ENCODE measurements at places on chromosomes 12 and 14.
A peak's percentile ranks its signal among the peaks of the same experiment; 100 is the strongest.

DNA sequence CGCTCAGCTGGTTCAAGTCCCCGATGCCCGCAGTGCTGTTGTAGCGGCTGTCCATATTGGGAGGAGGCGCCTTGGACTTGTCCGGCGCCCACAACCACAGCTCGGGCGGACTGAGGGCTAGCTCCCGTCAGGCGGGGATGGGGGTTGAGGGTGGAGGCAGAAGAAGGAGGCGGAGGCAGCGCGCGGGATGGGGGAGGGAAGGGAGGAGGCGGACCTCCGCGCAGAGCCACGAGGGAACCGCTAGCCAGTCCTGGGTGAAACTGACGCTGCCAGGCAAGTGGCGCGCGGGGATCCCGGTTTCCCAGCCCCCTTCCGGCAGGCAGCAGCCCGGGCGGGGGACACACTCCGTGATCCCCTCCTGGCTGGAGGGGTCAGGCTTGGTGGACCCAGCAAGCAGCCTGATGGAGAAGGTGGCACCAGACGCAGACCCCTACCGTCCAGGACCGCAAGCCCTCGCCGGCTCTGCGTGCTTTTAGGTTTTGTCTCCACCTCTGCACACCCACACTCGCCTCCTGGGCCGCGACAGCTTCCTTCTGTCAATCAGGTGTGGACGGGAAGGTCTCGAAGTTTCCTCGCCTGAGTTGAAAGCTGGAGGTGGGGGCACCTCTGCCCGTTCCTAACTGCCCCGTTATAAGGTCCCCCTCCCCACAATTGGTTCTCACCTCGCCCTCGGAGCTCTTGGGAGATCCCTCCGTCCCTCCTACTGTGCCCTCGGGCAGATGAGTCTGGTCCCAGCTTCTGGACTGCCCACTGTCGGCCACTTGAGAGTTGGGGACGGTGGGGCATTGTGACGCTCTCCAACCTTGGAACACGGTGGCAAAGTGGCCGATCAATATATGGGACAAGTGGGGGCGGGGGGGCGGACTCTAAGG lies at the start of gene CPNE8:
CPNE8 (minus strand) TSS at position 112 of the 872 bp plus-strand sequence; CDS start at position 55, 57 bp downstream.
- DNase-seq, result peak; percentile 65

GRCh38 chr12:20268121-20268732 lies 100.1 kb upstream of the PDE3A start:
- DNase-seq, result no peak

GRCh38 chr12:109932878-109933503 lies 32.9 kb downstream of the TCHP start:
- DNase-seq, result no peak

- no peak for DNase-seq
These were observed 9.5 kb upstream of the RAB35 start for GRCh38 chr12:120125792-120126634.

GRCh38 chr12:27852742-27853141 lies 72.7 kb upstream of the MANSC4 start:
- no peak for DNase-seq

- DNase-seq, result no peak
These were observed 11.7 kb downstream of the CINP start for GRCh38 chr14:102351023-102351422.

- DNase-seq, result peak; percentile 85
These were observed 466.9 kb downstream of the FUT8 start for GRCh38 chr14:65879248-65880009.

- DNase-seq, result peak; percentile 69
These were observed 11.6 kb upstream of the GXYLT1 start for GRCh38 chr12:42156232-42156631.

- DNase-seq, result peak; percentile 76
These were observed 595 bp upstream of the METAP2 start for GRCh38 chr12:95473231-95473883.

DNA sequence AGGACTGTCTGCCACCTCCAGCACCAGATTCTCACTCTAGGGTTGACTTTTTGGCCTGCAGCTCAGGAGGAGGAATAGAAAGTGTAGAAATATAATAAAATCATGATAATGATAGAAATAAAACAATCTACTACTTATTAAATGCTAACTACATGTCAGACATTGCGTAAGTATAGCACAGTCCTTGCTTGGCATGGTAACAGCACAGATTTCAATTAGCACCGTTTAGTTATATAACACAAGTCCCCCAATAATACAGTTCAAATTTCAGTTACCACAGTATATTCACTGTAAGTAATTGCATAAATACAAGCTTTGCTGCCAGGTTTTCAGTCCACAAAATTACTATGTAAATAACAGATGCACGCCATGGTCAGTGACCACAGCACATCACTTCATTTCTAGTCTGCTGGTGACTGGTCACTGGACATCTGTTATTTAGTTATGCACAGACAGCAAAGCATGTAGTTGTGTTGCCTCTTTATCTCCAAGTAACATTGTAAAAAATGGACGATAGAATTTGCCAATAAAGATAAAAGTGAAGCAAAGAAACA lies 6.5 kb upstream of the GLT8D2 start:
- no peak for DNase-seq

GRCh38 chr12:41992022-41992421 lies 152.7 kb downstream of the GXYLT1 start:
- DNase-seq, result peak; percentile 92

DNA sequence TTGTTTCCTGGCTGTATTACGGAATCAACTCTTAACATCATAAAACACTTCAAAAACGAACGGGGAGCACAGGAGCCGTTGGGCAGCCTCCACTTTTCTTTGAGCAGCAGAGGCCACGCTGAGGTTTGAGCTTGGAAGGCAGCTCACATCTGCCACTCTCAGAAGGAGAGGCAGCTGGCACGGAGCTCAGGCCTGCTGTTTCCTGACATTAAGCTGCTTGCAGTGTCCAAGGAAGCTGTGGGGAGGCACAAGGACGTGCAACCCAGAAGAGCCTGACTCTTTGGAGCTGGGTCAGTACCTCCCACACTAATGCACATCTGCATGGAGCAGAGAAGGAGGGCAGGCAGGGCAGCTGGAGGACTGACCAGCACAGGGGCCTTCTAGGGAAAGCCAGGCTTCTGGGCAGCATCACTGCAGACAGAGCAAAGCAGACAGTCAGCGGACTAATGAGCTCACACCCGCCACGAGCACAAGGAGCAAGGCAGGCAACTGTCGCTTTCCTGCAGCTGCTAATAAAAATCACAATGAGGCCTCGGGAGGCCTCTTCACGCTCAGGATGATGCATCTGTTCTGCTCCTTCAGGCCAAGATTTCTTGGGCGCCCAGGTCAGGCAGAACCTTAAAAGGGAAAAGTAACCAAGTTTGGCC lies 211.1 kb downstream of the GLT1D1 start:
- no peak for DNase-seq

- no peak for DNase-seq
These were observed 190.1 kb downstream of the TTC8 start for GRCh38 chr14:89014569-89014850.

GRCh38 chr12:50925342-50925651 lies 27.0 kb upstream of the HIGD1C start:
- no peak for DNase-seq

- DNase-seq, result no peak
These were observed 141.6 kb downstream of the GLT1D1 start for GRCh38 chr12:128994856-128995255.

GRCh38 chr12:80154261-80154660 lies 54.9 kb downstream of the OTOGL start:
- DNase-seq, result no peak

- DNase-seq, result no peak
These were observed 143.2 kb upstream of the RGS6 start for GRCh38 chr14:71789005-71789404.

GRCh38 chr14:75697918-75698317 lies 36.9 kb downstream of the TTLL5 start:
- no peak for DNase-seq

- no peak for DNase-seq
These were observed 125.2 kb downstream of the MGST1 start for GRCh38 chr12:16472631-16473030.

Measured in kidney glomerular epithelial cell (primary cell).